Right lobe of liver (tissue), 6 donors: ENCODE measurements at places on chromosomes 4 and X. TPM values are rescaled to one million over a fixed set of nuclear protein-coding genes. Genes with fewer than 3 reads are reported as not detected.

- no peak for DNase-seq
Measured at GRCh38 chrX:28590396-28590795, 3.1 kb downstream of the IL1RAPL1 start.

- DNase-seq: no peak
Measured at GRCh38 chr4:47862297-47862696, 24.4 kb upstream of the CORIN start.

DNA sequence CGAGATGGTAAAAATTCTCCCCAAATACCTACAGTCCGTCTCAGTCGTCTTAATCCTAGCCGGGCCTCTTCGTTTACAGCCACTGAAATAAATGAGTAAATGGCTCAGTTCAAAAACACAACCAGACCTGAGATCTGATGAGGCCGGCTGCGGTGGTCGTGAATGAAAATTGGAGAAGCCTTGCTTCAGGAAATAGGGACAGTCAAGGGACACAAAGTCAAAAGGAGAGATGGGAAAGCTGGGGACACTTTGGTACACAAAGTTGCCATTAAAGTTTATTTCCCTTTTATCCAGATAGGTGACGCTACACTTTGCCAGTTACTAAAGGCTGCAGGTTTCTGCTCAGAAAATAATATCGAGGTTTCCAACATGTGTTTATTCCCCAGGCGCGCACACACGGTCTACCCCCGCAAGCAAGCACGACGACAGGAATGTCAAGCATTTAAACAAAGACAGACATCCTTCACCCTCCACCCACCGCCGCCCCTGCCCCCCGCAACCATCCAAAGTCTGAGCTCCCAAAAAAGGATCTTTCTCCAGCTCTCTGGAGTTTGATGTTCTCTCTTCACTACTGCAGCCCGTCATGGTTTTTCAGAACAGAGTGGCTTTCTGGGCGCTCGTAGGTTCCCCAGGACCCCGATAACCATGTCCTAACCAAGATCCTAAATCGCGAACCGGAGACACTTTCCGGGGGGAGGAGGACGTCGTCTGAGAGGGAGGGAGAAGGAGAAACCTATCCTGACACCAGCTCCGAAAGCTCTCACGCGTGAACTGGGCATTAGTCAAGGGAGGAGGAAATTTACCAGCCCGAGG, 1.3 kb upstream of the PCDH7 start:
- no peak for DNase-seq

DNA sequence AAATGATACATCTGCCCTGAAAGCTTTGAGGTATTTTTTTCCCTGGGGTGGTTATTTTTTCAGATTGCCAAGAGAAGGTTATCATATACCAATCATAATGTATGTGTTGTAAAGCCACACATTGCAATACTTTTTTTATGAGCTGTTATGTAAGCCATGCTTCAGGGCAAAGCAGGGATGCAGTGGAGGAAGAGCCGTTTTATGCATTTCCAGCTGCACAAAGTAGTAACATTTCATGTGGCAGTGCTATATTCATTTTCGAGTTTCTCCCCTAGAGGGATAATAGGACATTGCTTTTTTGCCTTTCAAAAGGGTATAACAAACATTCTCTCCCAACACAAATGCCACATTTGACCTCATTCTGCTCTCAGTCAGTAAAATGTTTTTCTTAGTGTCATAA, 68.5 kb downstream of the GALNT7 start:
- DNase-seq: no peak

Gene GC
- total RNA-seq: 2,822 TPM

Gene HSFX2
- total RNA-seq: not detected
